ENCODE measurements at places on chromosomes 11 and 22.

- no peak for DNase-seq
These were observed 58.2 kb upstream of the PDE3B start for GRCh38 chr11:14585438-14585837.

DNA sequence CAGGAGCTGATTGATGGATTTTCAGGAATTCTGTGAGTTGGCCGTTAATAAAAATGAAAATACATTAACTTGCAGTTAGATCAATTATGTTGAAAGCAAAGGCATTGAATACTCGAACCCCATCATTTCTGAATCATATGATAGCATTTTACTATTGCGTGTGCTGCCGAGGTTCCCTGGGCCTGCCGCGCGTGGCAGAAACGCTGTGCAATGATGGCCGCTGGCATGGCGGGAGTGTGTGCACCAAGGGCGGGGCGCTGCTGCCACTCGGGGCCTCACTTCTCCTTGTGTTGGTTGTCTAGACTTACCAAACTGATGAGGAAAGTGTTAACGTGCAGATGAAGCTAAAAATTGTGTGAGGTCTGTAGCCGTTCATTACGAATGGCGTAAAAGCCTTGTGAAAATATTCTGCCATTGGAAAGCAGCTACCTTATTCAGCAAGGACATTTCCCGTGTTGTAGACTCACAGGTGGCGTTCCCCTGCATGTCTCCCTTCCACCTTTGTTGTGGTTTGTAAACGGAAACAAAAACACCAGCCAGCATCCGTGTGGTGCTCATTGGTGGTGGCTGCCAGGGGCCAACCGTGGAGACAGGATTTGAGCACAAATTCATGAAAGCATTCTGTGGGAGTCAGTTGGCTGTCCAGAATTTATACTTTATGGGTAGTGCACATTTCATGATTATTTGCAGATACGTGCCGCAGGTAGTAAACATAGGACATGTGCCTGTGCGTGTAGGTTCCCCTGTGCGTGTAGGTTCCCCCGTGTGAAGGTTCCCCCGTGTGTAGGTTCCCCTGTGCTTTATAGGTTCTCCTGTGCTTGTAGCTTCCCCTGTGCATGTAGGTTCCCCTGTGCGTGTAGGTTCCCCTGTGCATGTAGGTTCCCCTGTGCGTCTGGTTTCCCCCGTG, 5.9 kb upstream of the GRAMD4 start:
- DNase-seq: no peak

DNA sequence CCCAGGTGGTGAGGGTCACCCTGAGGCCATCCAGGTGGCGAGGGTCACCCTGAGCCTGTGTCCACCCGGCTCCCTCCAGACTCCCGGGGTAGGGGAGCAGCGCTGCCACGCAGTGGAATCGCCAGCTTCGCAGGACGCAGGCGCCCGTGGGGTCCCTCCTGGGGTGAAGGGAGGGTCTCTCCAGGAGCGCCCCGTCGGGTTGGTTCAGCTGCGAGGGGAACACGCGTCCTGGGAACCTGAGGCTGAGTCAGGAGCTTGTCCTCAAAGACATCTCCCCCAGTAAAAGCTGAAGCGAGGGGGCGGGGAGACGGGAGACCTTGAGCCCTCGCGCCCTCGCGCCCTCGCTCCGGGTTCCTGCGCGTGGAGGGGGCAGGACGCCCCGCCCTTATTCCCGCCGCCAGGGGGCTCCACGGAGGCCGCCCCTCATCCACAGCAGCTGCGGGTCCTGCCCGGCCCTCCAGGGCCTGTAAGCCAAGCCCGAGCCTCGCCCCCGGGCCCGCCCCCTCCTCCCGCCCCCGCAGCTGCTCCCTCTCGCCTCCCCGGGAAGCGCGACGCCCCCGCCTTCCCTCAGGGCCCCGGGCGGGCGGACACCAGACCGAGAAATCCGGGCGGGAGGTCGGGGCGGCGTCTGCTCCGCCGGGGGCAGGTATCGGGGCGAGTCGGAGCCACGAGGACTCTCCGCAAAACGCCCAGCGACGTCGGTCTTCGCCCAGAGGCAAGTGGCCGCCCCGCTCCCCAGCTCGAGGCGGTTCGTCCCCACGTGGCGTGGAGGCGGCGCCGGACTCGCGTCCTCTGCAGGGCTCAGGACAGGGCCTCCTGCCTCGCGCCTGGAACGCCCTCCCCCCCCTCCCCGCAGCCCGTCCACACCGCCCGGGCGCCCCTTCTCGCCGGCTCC, 22.8 kb downstream of the PIM3 start:
- peak; percentile 55 for DNase-seq

GRCh38 chr11:118277312-118277711, 13.2 kb upstream of the MPZL2 start:
- DNase-seq: no peak

DNA sequence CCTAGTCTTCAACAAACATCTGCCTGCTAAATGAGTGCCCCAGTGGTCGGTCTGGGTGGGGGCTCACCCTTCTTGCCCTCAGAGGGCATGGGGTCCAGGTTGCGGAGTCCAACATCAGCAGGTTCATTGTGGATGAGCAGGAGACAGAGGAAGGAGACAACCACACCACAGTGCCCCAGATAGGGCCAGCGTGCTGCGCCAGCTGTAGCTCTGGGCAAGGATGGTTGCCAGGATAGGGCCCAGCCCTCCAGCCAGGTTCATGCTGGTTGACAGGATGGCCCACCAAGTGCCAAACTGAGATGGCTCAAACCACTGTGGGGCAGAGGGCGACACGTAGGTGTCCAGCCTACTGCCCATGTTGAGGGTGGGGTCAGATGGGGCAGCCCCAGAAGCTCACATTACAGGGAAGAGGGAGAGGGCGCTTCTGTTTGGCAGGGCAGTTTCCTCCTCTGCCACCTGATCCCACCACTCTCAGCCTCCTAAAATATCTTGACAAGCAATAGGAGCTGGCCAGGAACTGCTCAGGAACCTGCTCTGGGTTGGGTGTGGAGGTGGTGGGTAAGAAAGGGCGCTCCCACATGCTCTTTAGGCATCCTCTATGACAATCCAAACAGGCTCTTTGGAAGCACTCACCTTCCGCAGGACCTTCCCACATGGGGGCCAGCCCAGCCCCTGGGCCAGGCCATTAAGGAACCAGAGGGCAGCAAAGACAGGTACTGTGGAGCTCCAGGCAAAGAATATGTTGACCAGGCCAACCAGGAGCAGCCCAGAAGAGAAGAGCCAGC, 2.9 kb downstream of the SLC37A4 start:
- no peak for DNase-seq

- no peak for DNase-seq
These were observed 19.6 kb downstream of the MACROD1 start for GRCh38 chr11:64146036-64146955.

GRCh38 chr11:16781936-16782919, 43.8 kb downstream of the C11orf58 start:
- no peak for DNase-seq

- DNase-seq: no peak
These were observed 9.0 kb downstream of the TUBA8 start for GRCh38 chr22:18119409-18120110.

DNA sequence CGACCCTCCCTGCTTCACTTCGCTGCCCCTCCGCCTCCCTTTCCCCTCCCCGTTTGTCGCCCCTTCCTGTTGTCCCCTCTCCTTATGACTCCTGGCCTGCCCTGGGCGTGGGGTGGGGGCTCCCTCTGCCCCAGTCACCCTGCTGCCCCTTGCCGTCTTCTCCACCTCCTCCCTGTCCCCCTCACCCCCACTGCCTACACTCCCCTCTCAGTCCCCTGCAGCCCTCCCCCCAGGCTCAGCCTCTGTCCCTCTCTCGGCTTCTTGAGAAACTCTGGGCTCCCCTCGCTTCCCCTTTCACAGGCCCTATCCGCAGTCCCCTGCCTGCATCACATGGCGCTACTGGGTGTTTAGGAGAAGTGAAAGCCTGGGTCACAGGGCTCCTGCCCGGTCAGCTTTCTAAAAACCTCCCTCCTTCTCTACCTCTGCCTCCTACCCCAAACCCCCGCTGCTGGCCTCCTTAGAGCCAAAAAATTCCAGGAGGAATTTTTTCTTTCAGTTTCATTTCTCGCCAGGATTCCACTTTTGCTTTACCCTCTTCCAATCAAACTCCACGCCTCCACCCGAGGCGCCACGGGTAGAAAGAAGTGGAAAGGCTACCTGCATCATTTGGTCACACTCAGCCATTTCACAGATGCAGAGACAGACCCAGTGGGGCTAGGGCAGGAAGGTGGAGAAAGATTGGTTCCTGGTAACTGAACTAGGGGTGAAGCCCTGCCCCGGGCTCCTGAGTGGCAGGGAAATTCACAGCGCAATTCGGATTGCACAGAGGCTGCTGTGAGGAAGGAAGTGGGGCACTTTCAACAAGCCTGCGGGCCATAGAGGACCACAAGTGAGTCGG, at the start of gene SLC15A3:
Gene SLC15A3, minus strand, starts transcription at position 273 of the 838 bp plus-strand sequence. CDS start 625 bp downstream, outside the sequence.
- DNase-seq: no peak

- DNase-seq: peak; percentile 16
These were observed at the start of gene BDNF for GRCh38 chr11:27700351-27701301. BDNF (minus strand) TSS chr11:27700455; CDS start chr11:27658564, 41,891 bp downstream.

DNA sequence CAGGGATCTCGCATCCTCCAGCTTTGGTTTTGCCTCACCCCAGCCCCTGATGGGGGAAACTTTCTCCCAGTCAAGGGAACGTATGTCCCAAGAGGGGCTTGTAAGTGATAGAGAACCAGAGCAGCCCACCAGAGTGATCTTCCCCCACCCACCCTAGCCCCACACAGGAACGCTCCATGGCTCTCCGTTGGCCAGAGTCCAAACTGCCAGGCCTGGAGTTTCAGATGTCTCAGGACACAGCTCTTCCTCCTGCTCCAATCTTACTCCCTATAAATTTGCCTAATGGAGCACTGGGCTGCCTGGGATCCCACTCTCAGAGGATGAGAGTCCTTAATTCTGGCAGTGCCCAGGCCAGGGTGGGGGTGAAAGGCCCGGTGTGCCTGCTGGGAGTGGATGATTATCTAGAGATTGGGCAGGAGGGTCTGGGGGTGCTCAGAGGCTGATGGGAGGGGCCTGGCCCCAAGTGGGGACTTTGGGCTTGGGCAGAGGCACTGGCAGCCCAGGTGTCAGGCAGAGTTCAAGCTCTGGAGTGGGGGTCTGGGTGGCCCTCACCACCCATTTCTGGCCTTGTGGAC, 79.9 kb downstream of the WNT7B start:
- no peak for DNase-seq

- DNase-seq: no peak
These were observed 24.2 kb upstream of the ST3GAL4 start for GRCh38 chr11:126331286-126331685.

- DNase-seq: no peak
These were observed 28.4 kb upstream of the RAB38 start for GRCh38 chr11:88203604-88204003.

- peak; percentile 91 for DNase-seq
These were observed 432 bp upstream of the GRK2 start for GRCh38 chr11:67265633-67266448.

DNA sequence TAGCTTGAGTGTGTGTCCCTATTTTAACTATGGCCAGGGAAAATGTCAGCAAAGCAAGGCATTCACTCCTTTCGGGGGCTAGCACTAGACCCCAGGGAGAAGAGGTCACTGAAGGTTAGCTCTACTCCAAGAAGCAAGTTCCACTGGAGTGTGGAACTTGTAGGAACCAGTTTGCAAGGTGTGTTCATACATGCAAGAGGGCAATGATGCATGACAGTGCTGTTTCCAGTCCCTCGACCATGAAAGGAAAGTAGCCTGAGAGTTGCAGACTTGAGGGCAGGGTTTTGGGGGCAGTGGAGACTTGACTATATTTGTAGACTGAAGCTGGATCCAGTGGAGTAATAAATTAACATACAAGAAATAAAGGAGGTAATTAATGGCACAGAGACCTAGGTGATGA, 21.6 kb upstream of the SLC36A4 start:
- DNase-seq: no peak

DNA sequence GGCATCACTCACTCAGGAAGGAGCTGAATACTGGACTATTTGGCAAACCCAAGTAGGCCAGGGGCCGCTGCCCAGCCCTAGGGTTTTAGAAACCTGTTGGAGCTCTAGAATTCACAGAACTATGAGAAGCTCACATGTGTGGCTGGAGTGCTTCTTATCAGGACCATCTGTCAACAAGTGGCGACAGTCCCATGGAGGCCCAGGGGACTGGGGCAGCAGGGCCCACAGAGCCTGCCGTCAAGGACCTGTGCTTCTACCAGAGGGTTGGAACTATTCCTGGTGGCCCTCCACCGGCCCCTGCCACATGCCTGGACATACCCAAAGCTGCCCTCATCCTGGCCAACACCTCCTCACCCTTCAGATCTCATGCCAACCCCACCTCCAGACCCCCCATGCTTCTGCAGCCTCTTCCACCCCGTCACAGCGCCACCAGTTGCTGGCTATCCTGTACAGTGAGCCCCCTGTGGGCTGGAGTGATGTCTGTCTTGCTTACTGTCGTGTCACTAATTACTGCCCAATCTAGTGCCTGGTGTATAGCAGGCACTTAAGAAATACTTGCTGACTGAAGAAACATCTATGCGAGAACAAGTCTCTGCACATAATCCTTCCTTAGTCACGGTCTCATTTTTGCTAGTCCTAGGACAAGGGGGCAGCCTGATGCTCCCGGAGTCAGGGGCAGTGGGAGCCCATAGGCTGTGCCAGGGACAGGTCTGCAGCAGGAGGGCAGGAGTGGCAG, 27.2 kb upstream of the RASL10A start:
- no peak for DNase-seq

- no peak for DNase-seq
These were observed 54.4 kb upstream of the SYN3 start for GRCh38 chr22:33112580-33112979.

- DNase-seq: peak; percentile 65
These were observed 705 bp downstream of the PTPRJ start for GRCh38 chr11:47980907-47981621.

All from frontal cortex (tissue), 4 donors.